ENCODE measurements at places on chromosomes 11 and 22. TPM values are rescaled to one million over a fixed set of nuclear protein-coding genes. Genes with fewer than 3 reads are reported as not detected.
A peak's percentile ranks its signal among the peaks of the same experiment; 100 is the strongest.

The MMP13 gene
- not detected for total RNA-seq

The TEAD1 gene
- 67.8 TPM for total RNA-seq

The YPEL1 gene
- 7.9 TPM for total RNA-seq

The CYP2D6 gene
- total RNA-seq, result 2.0 TPM

The APLNR gene
- 0.80 TPM for total RNA-seq

DNA sequence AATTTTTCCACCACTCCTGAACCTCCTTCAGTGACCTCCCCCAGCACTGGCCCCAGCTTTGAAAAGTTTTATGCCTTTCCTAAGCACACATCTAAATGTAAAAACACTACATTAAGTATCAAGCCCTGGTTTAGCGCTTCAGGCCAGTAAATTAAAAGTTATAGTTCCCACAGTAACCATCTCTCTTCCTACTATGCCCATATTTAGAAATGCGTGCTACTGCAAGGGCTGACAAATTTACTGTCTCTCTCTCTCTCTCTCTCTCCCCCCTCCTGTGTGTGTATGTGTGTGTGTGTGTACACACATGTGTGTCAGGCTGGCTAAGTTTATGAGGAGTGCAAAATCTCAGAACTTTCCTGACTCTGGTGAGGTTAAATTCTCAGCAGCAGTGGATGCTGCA, 231.4 kb downstream of the LARGE1 start:
- no peak for DNase-seq

DNA sequence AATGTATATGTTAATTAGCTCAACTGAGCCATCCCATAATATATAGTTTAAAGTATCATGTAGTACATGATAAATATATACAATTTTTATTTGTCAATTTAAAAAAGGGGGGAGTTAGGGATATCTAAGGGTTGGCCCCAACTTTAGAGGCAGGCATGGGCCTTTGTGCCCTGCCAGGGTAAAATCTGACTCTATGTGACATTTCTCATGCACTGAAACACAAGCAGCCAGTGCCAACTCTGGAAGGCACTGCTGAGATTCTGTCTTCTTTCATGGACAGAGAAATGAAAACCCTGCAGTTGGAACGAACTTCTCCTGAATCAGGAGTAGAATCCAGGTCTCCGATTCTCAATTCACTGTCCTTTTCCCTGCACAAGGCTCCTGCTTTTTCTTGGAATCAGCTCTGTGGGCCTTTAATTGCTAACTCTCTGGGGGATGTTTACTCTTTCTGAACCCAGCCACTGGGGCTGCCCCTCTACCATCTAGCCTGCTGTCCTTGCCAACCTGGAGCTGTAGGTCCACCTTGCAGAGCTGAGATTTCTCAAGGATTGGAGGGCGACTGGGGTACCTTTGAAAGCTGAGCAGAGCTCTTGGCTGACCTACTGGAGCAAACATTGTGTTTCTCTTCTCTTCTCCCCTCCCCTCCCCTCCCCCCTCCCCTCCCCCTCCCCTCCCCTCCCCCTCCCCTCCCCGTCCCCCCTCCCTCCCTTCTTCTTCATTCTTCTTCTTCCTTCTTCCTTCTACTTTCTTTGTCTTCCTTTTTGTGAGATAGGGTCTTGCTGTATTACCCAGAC, 26.7 kb downstream of the SLC5A1 start:
- no peak for DNase-seq

GRCh38 chr11:43975629-43976028, 33.2 kb downstream of the C11orf96 start:
- no peak for DNase-seq

DNA sequence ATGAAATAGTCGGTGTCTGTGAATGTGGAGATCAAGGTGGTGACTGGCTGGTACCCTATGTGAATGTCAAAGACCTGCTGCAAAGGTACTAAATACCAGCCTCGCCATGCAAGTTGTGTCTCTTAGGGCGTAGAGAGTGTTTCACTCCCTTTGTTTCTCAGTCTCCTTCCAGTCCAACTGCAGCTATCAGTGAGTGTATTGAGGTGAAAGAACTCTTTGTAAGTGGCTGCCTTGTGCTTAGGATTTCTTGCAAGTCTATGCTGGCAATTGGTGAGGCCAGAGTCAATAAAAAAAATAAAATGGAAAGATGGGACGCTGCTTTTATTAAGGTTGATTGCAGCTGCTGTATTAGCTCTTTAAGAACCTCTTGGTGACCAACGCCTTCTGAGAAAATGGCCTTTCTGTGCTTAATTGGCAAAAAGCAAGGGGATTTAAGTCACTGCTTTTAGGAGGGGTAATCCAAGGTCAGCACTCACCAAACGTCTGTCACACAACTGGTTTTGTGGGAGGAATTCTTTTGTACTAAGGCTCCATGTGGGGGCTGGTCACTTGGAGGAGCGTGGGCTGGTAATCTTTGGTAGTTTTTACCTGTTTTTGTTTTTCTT, 95.1 kb downstream of the PARVA start:
- no peak for DNase-seq

DNA sequence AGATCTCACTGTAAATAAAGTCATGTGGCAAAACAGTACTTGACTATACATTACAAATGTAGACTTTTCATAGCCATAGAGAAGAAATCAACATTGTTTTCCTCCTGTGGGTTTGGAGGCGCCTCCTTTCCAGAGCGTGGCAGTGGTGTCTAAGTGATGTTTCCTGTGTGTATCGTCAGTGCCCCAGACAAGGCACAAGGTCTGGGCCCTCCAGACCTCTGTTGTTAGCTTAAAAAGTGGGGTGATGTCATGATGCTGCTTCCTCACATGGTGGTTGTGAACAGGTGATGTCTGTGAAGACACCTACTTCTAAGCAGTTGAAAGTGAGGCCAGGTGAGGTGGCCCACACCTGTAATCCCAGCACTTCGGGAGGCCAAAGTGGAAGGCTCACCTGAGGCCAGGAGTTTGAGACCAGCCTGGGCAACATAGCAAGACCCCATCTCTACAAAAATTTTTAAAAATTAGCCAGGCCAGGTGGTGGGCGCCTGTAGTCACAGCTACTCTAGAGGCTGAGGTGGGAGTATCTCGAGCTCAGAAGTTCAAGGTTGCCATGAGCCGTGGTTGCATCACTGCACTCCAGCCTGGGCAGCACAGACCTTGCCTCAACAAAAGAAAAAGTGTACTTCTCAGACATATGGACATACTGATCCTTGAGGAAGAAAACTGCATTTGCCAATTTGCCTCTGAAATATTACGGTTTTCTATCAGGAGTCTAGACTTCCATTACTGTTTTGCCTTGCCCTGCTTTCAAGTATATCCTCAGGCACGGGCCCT, 15.7 kb downstream of the NUP50 start:
- DNase-seq, result no peak

GRCh38 chr11:46295312-46296058, 18.0 kb downstream of the CREB3L1 start:
- peak; percentile 70 for DNase-seq

- no peak for DNase-seq
Measured at GRCh38 chr11:76850130-76850529, 10.6 kb upstream of the ACER3 start.

DNA sequence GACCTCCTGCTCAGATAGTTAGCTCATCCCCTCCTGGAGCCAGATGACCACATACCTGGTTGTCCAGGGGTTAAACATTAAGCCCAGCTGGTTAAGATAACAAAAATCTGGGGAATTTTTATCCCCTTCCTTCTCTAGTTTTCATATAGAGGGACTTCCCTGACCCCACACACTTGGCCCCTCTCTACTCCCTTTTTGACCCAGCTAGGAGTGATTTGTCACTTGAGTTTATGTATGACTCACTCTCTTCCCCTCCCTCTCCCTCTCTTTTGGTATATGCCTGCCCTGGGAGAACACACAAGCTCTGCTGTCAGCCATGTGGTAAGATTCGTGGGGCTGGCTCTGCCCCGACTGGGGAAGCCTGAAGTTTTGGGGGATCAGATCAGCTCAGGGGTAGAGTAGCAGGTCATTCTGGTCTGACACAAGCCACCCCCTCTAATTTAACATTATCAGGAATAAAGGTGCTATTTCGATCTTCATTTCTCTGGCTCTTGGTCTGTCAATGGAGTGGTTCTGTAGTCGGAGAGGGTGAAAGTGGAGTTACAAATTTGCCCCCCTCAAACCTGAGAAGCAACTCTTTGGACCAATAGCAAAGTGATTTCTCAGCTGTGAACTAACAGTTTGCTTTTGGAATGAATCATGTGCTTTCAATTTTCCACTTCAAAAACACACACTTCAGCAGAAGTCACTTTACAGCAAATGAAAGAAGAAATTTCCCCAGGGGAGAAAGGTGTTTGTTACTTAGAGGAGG, 415.3 kb upstream of the CADM1 start:
- no peak for DNase-seq

GRCh38 chr11:120432056-120433018, 79.2 kb upstream of the GRIK4 start:
- DNase-seq, result no peak

GRCh38 chr11:129999407-129999806, 3.2 kb downstream of the PRDM10 start:
- DNase-seq, result no peak

DNA sequence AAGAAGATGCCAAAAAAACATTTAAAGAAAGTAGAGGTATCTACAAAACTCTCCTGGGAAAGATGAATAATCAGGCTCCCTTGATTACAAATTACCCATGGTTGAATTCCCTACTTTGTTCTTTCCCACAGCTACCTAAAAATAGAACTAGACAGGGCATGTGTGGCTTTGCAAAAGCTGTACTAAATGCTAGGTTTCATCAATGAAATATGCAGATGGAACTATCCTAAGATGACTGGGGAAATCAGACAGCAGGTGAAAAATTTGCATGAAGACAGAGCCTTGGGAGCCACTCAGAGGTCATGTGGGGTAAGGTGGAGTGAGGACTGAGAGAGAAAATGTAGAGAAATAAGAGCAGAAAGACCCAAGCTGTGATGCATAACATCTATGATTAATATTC, 14.7 kb downstream of the LAYN start:
- no peak for DNase-seq

GRCh38 chr11:93984936-93985335, 36.2 kb upstream of the HEPHL1 start:
- no peak for DNase-seq

DNA sequence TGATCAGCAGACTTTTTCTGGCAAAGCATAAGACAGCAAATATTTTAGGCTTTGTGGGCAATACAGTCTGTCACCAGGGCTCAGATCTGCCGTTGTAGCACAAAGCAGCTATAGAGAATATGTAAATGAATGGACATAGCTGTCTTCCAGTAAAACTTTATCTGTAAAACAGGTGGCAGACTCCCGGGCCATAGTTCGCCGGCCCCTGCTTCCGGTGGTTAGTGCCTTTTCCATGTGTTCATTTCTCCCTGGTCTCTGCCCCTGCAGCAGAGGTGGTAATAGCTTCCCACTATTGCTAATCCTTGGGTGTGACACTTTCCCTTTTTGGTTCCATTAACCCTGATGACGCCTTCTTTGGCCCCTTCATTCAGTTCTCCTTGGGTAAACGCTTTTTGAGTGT, 93.7 kb upstream of the LDLRAD3 start:
- DNase-seq, result no peak

GRCh38 chr22:44718418-44718817, 16.4 kb downstream of the PRR5 start:
- no peak for DNase-seq
